Progenitor cell of endocrine pancreas (in vitro differentiated cells): ENCODE measurements at places on chromosomes 6 and 20. TPM values are rescaled to one million over a fixed set of nuclear protein-coding genes. Genes with fewer than 3 reads are reported as not detected.

DNA sequence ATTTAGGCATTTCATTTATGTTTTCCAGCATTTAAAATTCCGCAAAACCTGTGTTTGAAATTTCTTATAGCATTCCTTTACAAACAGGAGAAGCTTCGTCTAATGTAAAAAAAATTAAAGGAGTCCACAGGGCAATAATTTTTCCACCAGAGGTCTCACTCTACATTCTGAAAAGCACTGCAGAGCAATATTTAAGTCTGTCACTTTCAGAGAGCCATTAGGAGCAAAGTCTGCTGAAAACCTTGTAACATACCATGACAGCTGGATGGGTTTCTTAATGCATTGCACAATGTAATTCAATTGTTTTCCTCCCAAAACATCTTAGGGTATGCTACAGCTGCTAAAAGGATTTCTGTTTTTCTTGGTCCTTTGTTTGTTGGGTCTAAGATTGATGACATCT, 18.0 kb downstream of the BAG2 start:
- no peak for DNase-seq

GRCh38 chr6:168060521-168060931, 18.5 kb downstream of the FRMD1 start:
- peak; percentile 44 for DNase-seq

GRCh38 chr6:105207524-105208269, 27.9 kb upstream of the POPDC3 start:
- DNase-seq: no peak

DNA sequence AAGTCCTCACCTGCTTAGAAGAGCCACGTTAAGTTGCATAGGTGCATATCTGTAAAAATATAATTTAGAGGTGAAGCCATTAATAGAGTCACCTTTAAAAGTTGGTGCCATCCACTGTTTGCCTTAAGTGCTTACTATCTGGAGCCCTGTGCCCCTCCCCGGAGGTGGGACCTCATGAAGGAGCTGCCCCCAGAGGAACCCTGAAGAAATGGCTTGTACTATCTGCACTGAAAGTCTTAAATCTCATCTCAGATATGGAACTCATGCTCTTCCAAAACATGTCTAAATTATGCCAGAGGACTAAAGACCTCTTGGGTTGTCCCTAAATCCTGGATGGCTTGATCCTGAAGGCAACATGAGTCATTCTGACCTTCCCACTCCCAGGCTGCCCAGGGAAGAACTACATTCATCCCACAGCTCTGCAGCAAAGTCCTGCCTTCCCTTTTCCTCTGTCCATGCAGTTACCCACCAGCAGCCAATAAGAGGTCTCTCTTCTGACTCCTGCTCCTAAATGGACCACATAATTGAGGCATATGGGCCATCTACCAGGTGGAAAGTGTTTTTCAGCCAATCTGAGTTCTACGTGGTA, 85.3 kb downstream of the ASXL1 start:
- DNase-seq: no peak

- DNase-seq: no peak
These were observed 38.0 kb downstream of the HMGCLL1 start for GRCh38 chr6:55541024-55541423.

The MACROD2 gene
- total RNA-seq: 6.4 and 7.6 TPM in 2 replicates

GRCh38 chr20:36951979-36952738, 651 bp upstream of the SAMHD1 start:
- no peak for DNase-seq

DNA sequence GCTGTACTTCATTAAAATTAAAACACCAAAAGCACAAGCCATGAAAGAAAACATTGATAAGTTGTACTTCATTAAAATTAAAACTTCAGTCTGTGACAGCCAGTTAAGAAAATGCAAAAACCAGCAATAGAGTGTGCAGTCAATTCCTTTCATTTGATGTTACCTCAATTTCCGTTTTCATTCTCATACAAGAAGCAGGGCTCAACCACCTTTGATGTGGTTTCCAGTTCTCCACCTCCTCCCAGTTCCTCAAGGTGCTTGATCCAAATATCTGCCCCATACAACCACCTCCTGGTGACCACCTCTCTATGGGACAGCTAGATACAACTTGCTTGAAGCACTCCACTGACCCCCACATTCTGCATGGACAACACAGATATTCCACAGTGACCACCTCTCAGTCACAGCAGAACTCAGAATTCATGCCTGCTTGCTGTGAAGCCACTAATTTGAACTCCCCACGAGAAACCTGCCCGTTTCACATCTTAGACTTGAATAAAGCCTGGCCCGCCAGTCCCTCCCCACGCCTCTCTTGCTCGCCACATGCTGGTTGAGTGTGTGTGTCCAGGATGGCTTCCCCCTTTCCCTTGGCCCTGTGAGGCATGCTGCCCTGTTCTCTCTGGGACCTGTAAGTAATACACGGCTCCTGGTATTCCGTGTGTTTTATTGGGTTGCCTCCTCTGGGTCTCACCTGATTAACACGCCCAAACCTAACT, 66.1 kb downstream of the FAM50B start:
- no peak for DNase-seq

DNA sequence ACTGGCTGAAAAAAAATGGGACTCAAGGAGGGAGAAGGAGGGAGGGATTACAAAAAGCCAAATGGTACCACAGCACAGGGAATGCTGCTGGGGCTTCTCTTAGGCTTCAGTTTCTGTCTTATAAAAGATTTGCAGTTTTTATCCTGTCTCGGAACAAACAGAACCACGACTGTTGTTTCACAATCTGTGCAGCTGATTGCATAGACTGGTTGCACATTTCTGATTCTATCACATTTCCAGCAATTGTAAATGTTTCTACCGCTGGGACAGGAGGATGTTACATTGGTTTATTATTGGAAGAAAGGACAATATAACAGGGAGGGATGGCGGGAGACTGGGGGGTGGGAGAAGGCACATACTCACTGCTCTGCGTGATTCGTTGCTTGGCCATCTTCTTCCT, 73.5 kb upstream of the ARID1B start:
- DNase-seq: no peak

The RIPOR2 gene
- 2.2 and 4.0 TPM in 2 replicates for total RNA-seq

DNA sequence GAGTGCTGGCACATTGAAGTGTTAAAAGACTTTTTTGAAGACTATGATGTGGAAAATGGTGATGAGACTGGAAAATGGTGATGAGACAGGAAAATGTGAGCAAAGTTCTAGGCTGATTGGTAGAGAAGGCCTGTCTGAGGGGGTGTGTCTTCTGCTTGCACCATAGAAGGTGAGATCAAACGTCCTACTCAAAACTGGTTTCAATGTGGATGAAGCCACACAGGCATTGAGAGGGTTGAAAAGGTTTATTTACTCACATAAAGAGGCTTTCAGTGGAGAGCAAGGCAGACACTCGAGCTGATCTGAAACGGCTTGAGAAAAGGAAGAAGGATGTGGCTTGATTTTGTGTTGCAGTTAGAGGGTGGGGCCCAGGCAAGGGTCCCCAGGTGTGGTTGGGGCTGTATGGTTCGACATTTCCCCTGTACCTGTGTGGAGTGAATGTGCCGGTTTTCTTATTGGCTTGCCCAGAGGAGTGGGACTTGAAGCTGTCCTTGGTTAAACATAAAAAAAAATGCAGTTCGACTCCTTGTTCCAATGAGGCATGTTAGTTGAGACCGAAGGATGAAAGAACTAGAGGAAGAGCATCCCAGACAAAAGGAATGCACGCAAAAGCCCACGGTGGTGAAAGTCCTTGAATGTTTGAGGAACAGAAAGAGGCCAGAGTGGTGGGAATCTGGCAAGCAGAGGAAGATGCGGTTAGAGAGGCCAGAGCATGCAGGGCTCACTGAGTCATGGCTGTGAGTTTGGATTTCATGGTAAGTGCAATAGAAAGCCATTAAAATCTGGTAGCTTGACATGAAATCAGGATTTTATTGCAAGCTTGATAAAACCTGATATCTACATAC, 172.3 kb downstream of the EPM2A start:
- DNase-seq: no peak

The PLTP gene
- 28.6 and 29.6 TPM in 2 replicates for total RNA-seq

The MEP1A gene
- 2.6 and 4.1 TPM in 2 replicates for total RNA-seq

The NRSN1 gene
- total RNA-seq: not detected in 2 replicates

- no peak for DNase-seq
These were observed 10.7 kb upstream of the LAMP5 start for GRCh38 chr20:9503526-9504245.

The RNF39 gene
- not detected in 2 replicates for total RNA-seq

DNA sequence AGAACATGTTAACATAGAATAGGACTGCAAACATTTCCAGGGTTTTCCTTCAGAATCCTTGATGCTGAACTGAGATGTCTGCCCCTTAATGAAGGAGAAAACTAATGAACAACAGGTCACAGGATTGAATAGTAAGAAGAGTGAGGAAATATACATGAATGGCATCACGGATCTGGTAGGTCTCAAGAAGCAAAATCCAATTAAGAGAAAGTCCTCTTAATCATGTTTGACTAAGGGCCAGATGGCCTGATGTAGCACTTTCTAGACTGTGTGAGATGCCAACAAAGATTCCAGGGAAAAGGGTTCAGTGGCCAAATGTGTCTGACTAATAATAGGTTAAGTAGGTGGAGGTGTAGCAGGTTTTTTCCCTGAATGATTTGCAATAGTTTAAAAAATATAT, 13.7 kb upstream of the SHPRH start:
- no peak for DNase-seq

GRCh38 chr6:152398993-152399392, 238.2 kb downstream of the SYNE1 start:
- no peak for DNase-seq

The GLP1R gene
- total RNA-seq: 3.9 and 4.0 TPM in 2 replicates
